Stimulated activated CD4-positive, alpha-beta T cell treated with anti-CD3 and anti-CD28 coated beads, TNF-alpha, amount 100 ng/mL, for 48 hours (primary cell): ENCODE measurements at places on chromosomes 5 and 9.

GRCh38 chr5:128099944-128100343, 16.4 kb downstream of the SLC12A2 start:
- DNase-seq = no peak

GRCh38 chr9:86486891-86487837, 133.0 kb upstream of the TUT7 start:
- DNase-seq = no peak

GRCh38 chr5:122054266-122054665, 23.8 kb downstream of the LOX start:
- no peak for DNase-seq

DNA sequence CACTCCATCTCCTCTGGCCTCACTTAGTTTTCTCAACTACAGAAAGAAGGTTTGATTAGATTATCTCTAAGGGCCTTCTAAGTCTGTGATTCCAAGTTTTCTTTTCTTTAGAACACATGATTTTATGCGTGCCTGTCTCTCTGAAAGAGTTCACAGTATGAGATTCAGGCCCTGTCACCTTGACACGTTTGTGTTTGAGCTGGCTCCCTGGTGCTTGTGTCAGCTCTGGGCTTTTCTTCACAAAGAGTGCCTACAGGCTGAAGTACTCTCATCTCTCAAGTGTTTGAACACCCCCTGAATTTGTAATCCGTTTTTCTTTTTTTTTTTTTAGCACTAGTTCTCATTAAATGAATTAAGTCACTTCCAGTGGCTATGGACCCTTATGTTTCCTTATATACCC, 306.9 kb upstream of the C9orf72 start:
- DNase-seq = no peak

GRCh38 chr5:68161156-68161555, 54.4 kb upstream of the PIK3R1 start:
- DNase-seq = no peak

DNA sequence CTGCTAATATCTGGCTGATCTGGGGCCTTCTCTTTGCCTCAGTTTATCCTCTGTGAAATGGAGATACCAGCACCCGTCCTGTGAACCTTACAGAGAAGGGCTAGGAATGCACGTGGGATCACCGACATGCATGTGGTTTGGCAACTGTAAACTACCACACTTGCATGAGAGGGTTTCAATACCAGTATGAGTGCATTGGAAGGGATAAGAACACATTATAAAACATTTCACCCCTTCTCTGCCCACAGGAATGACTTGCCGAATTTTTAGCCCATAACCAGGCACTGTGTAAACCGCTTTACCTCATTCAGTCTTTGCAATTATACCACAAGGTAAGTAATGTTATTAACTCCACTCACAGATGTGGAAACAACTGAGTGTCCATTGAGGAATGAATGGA, 8.9 kb upstream of the RAB14 start:
- DNase-seq = no peak

- no peak for DNase-seq
Observed at GRCh38 chr5:59236448-59236847, 653.6 kb downstream of the RAB3C start.

GRCh38 chr5:168420461-168420860, 65.8 kb upstream of the RARS1 start:
- DNase-seq = no peak

DNA sequence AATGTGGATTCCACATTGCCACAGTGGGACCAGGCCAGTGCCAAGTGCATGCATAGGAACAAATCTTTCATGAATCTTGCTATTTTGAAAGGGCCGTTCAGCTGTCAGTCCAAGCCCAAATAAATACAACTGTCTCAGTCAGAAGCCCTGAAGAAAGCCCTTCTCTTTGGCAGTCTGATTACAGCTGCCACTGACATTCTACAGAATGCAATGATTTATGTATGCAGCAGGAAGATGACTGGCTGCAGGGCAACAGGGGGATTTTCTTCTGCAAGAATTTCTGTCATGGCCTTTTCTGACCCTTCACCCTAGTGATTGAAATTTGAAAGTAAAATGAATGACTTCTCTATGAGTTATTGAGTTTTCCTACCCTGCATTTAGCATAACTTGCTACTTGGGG, 86.7 kb upstream of the FER start:
- no peak for DNase-seq

- DNase-seq = no peak
Observed at GRCh38 chr9:108078811-108079210, 589.2 kb upstream of the KLF4 start.

DNA sequence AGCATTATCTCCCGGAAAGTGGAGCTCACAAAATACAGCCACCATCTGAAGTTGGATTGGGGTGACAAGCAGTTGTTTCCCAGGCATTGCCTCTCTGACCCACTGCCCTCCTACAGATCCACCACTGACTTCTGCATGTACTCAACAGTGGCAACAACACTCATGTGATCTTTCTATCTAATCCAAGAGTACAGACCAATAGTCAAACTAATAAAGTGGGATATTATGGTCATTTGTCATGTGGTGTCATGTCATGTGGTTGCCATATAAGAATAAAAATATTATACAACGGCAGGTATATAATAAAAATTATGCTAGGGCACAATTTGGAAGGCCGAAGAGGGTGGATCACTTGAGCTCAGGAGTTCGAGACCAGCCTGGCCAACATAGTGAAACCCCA, 33.0 kb upstream of the SNAPC3 start:
- no peak for DNase-seq

DNA sequence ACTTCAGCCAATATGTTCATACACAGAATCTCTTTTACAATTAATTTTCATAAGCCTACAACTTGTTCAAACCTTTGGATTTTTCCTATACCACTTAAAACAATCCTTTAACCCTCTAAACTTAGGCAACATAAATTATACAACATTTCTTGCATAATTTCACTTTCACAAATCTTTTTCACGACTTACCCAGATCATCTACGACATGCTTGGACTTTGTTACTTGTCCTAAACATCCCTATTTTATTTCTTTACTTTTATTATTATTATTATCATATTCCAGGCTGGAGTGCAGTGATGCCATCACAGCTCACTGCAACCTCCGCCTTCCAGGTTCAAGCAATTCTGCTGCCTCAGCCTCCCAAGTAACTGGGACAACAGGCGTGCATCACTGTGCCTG, 68.0 kb downstream of the CACNA1B start:
- no peak for DNase-seq

- no peak for DNase-seq
Observed at GRCh38 chr5:178104492-178104891, 8.8 kb upstream of the N4BP3 start.

GRCh38 chr5:79806741-79807140, 117.1 kb downstream of the CMYA5 start:
- no peak for DNase-seq

DNA sequence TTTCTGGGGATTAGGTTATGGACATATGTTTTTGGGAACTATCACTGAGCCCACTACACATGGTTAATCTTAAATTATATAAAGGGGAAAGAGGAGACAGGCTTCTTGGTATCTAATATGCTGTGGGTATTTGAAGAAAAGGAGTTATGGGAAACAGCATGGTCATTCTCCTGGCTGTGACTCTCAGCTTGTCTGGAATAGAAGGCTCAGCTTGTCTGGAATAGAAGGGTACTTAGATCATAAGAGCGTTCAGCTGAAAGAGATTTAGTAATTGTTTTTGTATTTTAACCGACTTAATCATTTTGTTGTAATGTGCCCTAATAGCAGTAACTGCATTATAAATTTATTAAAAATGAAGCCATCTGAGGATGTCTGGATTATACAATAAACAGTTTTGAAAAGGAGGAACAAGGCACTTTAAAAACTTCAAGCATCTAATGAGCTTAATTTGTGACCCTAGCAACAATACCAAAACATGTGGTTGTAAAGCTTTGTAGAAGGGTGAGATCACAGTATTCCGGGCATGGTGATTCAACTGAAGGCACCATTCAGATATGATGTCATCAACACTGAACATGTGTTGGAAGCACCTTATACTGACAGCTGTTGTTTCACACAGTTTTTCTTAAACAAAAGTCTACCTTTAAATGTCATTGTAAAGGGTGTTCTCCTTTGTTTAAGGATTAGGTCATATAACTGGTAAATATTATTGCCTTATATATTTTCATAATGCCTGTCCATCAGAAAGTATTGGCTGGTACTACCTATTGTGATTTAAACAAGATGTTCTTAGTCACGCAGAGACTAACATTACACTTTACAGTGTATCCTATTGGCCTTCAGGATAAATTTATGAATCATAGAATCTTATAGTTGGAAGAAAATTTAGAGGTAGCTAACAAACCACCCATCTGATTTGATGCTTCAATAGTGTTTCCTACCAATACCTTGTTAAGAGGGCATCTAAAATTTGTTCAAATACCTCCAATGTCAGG, 2174.1 kb upstream of the WWC1 start:
- no peak for DNase-seq

- DNase-seq = no peak
Observed at GRCh38 chr5:164580155-164580554, 1074.7 kb downstream of the MAT2B start.

GRCh38 chr9:124209774-124210173, 48.0 kb upstream of the NEK6 start:
- DNase-seq = no peak

DNA sequence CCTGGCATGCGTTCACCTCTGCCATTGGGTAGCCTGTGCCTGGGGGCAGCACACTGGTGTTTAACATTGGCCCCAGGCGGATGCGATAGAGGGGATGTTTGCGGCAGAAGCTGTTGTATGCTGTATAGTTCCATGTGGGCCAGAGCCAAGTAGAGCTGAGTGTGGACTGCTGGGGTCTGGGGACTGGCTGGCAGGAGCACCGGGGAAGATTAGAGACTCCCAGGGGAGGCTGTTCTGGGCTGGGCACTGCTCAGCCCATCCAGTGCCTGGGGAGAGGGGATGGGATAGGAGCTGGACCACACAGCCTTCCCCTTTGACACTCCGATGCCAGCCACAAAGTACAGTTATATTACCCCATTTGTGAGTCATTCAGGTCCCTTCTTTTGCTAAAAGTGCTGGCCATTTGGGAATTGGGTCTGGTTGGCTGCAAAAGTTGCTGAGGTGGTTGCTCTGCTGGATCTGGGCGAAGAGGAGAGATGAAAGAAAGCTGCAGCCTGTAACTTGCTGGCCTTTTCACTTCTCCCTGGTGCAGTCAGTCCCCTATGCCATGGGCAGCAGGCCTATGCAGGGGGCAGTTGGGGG, 73.8 kb downstream of the RGS3 start:
- DNase-seq = no peak

- no peak for DNase-seq
Observed at GRCh38 chr5:160837749-160838593, 14.0 kb downstream of the ATP10B start.
